Activated CD8-positive, alpha-beta T cell treated with anti-CD3 and anti-CD28 coated beads for 36 hours (primary cell): ENCODE measurements at places on chromosomes 13 and 19.

GRCh38 chr19:19111967-19112580 is 26.2 kb downstream of the TMEM161A start:
- no peak for DNase-seq

GRCh38 chr19:18537431-18537830 is 5.9 kb downstream of the FKBP8 start:
- DNase-seq: no peak

GRCh38 chr13:33409673-33410510 is 124.3 kb upstream of the STARD13 start:
- DNase-seq: no peak

GRCh38 chr13:42102961-42103865 is 54.8 kb downstream of the DGKH start:
- no peak for DNase-seq

- peak; percentile 58 for DNase-seq
These were observed 460.0 kb downstream of the FOXO1 start for GRCh38 chr13:40206241-40207000.
